ENCODE measurements at places on chromosomes 16 and 17. TPM values are rescaled to one million over a fixed set of nuclear protein-coding genes. Genes with fewer than 3 reads are reported as not detected.

- DNase-seq, result no peak
These were observed 95.0 kb downstream of the ADCY9 start for GRCh38 chr16:4021070-4021779.

Gene SHISA6
- 1.5 TPM for polyA plus RNA-seq

DNA sequence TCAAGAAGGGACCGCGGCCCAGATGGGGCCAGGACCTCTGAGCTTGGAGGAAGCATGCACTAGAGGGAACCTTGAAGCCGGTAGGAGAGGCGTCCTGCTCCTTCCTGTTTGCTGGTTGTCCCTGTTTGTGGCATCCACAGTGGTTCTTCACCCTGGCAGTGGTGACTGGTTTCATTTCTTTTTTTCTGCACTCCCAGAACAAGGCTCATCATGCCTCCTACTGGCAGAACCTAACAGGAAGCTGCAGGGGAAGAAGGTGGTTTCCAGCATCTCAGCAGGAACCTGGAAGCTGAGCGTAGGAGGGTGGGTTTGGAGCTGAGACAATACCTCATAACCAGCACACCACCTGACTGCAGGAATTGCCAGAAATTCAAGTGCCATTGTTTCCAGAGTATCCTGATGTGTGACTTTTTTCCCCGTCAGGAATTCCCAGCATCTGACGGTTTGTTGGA lies 5.8 kb downstream of the TMEM231 start:
- no peak for DNase-seq

Gene INCA1
- 2.8 TPM for polyA plus RNA-seq

DNA sequence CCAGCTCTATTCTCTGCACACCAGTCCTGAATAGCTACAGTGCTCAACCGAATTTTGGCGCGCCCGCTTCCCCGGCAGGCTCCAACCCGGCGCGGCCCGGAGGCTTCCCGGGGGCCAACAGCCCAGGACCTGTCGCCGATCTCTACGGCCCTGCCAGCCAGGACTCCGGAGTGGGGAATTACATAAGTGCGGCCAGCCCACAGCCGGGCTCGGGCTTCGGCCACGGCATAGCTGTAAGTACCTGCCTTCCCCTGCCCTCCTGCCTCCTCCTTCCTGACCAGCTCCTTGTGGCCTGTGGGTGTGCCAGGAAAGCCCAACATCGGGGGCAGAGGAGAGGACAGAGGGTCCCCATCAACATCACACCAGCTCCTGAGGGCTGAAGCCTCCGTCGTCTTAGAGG lies 70.2 kb downstream of the CCDC182 start:
- DNase-seq, result no peak

DNA sequence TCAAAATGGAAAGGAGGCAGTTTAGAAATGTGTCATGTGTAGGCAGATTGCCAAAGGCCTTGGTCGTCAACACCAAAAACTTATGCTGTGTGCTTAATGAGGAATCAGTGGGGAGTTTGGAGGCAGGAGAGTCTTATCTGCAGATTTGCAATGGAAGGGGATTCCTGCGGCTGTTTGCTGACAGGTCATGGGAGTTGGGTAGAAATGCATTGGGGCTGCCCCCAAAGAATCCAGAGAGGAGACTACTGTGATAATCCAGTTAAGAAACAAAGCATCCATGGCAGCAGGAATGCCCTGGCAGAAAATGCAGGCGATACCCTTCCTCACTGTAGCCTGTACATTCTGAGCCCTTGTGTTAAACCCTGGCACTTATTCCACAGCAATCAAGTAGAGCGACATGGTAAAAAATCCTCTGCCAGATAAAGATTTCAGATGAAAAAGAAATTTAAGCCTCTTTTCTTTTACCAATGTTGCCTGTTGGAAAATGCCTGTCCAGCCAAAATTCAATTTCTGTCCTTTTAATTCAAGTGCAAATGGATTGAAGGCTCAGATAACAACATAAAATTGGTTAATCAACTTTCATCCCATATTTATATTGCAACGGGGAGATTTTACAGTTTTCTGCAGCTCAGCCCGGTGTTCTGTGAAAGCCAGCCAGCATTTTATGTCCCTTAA lies 491.0 kb upstream of the CDH5 start:
- DNase-seq, result no peak

- DNase-seq, result no peak
These were observed 17.7 kb upstream of the MRPL38 start for GRCh38 chr17:75922173-75922961.

DNA sequence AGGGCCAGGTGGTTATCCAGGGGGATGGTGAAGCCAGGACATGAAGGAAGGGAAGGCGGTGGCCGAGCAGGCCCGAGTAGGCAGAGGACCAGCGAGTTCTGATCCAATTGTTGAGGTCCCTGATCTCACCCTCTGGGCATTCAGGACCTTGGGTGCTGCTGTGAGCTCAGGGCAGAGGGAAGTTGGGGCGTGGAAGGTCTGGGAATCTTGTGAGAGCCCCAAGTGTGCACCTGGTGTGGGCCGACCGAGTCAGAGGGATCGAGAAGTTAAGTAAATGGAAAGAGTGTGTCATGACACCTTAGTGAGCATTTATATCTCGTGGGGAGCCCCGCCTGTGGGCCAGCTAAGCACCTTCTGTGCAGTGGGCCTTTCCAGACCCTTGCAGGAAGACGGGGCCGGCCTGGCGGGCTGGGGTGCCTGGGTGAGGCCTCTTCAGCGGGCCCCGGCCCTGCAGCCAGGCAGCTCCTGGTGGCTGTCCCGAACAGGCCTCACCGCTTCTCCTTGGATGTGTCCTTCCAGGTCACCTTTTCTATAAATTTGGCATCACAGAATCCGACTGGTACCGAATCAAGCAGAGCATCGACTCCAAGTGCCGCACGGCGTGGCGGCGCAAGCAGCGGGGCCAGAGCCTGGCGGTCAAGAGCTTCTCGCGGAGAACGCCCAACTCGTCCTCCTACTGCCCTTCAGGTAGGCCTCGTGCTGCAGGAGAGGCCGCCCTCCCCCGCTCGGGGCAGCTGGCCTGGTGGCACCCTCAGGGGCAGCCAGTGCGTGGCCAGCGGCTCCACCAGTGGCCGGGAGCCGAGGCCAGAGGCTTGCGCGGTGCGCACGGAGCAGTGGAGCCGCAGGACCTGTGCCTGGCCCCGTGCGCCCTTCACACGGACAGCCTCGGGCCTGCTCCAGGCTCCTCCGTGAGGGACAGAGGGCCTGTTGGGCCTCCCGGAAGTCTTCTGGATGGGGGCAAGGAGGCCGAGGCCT lies 76.0 kb downstream of the BANP start:
- DNase-seq, result no peak

DNA sequence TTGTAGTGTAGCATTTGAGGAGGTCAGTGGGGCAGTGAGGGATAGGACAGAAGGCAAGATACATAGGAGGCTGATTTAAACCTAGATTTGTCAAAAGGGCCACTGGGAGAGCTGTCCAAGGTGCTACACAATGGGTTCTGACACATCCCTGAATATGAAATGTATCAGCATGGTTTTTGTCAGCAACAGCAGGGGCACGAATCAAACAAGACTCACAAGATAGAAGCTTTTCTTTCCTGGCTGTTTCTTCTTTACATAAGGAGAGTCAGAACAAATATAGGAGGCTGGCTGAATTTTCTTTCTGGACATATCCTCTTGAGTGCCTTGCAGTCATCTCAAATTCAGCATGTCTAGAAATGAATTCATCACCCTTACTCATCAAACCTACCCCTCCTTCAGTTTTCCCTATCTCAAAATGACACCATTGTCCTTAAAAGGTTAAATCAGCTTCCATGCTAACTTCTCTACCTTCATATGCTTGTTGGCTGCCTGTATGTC lies 130.5 kb downstream of the NPIPB5 start:
- no peak for DNase-seq

- no peak for DNase-seq
These were observed 59.1 kb upstream of the LHX1 start for GRCh38 chr17:36878216-36878615.

Gene ELMO3
- not detected for polyA plus RNA-seq

- no peak for DNase-seq
These were observed 2.3 kb downstream of the PIEZO1 start for GRCh38 chr16:88782454-88783390.
